ENCODE measurements at places on chromosomes 5 and 9.

DNA sequence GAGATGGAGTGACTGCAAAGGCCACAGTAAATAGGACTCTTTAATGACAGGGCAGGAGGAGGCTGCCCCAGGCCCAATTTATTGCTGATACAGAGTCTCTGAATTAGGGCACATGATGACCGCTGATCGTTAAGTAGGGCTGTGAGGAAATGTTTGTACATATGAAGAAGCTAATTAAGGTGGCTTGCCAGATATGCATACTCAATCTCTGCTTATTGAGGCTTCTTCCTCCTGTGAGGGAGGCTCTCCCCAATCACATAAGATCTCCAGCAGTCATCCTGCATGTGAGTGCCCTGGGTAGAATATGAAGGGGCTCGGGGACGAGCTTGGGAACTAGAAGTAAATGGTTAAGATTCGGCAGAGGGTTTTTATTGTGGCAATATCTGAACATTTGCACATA lies 8.2 kb upstream of the CD180 start:
- no peak for DNase-seq

DNA sequence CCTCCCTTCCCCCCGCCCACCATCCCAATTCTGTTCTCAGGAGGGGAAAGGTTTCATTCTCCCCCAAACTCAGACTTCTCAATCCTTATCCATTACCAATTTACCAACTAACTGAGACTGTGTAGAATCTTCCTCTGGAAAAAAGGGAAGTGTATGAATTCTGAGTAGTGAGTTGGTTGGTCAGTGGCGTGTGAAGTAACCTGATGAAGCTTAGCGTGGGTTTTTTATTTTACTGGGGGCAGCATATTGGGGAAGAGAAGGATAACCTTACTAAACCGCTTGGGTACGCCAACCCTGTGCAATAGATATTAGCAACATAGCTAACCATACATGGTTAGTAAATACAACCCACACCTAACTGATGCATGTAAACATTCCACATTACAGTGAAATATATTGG lies 1.1 kb upstream of the DNAJC21 start:
- no peak for DNase-seq

GRCh38 chr9:115466756-115467155 lies 348.8 kb upstream of the TNC start:
- no peak for DNase-seq

DNA sequence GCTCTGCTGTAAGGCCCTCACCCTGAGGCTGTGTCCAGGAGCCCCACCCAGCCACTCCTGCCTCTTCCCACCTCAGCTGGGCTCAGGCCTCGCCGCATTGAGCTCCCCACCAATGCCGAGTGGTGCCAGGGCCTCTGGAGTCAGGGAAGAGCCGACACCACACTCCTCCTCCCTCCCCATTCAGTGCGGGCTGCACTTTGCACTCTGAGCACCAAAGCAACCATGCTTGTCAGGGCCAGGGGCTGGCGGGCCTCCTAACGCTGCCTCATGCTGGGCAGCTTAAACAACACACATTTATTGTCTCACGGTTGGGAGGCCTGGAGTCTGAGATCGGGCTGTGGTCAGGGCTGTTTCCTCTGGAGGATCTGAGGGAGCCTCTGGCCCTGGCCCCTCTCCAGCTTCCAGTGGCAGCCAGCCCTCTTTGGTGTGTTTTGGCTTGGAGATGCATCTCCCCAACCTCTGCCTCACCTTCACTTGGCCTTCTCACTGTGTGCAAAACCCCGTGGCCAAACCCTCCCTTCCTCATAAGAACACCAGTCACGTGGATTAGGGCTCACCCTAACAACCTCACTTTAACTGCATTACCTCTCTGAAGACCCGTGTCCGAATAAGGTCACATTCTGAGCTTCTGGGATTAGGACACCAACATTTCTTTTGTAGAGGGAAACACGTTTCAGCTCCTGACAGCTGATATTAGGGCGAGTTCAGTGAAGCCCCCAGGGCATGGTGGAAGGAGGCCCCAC lies 157.8 kb downstream of the MED10 start:
- no peak for DNase-seq

- no peak for DNase-seq
These were observed 706.4 kb downstream of the SEMA5A start for GRCh38 chr5:8839361-8840055.

GRCh38 chr9:75471549-75472114 lies 383.3 kb downstream of the OSTF1 start:
- DNase-seq: no peak

DNA sequence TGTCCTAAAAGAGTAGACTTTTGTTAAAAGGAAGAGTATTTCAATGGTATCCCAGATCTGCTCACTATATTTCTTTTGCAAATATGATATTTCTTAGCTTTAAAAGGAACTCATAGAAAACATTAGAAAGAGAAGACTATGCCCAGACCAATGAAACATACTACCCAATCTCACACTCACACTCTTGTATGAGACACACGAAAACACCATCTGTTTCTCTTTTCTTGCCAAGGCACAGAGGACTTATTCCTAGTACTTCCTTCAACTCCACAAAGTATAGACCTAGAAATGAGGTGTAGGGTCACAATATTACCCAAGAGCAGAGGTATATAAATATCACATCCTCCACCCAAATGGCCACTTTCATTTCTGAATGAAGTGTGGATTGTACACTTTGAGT lies 292.4 kb upstream of the ACO1 start:
- no peak for DNase-seq

DNA sequence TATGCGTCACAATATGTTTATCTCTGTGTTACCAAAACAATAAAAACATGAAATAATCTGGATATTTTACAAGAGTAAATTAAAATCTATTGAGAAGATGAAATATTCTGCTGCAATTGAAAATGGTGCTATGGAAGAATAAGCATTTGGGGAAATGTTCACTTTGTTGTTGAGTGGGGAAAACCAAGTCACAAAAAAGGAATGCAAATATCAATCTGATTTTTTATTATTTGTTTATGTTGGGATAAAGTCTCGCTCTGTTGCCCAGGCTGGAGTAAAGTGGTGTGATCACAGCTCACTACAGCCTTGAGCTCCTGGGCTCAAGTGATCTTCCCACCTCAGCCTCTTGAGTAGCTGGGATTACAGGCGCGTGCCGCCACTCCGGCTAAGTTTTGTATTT lies 8.6 kb upstream of the F2RL1 start:
- DNase-seq: no peak

Measured in NCI-H1092 treated with DMSO at 0.1 percent for 48 hours (cell line).